ENCODE measurements at places on chromosomes 1 and 21.
A peak's percentile ranks its signal among the peaks of the same experiment; 100 is the strongest.

DNA sequence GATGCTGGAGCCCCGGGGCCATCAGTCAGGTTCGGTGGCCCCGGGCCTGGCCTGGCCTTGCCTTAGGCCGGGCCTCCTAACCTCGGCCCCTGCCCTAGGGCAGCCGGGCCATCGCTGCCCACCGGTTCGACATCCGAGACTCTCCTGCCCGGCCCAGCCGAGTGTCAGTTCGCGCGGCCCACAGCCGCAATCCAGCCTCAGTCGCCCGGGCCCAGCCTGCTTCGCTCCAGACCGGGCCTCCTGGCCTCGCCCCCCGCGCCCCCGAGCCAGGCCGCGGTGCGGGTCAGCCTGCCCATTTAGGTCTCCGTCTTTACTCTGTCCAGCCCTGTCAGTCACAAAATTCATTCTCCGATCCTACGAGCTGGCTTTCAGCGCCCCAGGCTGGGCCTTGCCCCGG is 777 bp downstream of the LRRC41 start:
- DNase-seq, result peak; percentile 28

DNA sequence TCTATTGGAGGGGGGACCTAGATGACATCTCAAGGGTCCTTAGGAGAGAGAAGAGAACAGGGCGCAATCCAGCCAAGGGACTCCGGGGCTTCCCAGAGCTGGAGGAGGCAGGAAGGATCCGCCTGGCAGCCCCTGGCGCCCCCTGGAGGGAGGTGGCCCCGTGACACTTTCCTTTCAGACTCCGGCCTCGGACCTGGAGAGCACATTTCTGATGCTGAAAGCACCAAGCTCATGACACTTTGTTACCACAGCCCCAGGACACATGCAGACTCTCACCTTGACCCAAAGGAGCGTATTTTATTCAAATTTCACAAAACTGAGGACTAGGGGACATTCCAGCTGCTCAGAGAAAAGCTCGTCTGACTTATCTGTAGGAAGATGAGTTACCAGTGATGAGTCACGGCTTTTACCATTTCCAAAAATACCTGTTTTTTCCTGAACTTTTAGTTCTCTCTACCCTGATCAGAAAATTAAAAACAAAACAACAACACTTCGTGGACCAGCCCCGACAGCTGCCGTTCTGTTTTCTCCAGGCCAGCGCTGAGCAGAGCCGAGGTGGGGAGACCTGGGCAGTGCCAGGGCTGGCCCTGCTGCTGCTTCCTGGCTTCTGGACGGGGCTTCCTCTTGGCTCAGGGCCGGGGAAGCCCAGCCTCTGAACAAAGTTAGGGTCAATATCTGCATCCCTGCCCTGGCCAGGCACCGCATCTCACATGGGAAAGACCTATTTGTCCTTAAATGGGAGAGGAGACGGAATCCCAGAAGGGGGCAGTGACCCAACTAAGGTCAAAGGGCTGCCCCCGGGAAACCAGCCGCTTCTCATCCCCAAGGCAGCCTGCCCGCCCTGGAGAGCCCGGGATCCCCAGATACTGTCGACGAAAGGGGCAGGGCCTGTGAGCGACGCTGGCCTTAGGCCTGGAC is 21.6 kb upstream of the POFUT2 start:
- DNase-seq, result no peak

DNA sequence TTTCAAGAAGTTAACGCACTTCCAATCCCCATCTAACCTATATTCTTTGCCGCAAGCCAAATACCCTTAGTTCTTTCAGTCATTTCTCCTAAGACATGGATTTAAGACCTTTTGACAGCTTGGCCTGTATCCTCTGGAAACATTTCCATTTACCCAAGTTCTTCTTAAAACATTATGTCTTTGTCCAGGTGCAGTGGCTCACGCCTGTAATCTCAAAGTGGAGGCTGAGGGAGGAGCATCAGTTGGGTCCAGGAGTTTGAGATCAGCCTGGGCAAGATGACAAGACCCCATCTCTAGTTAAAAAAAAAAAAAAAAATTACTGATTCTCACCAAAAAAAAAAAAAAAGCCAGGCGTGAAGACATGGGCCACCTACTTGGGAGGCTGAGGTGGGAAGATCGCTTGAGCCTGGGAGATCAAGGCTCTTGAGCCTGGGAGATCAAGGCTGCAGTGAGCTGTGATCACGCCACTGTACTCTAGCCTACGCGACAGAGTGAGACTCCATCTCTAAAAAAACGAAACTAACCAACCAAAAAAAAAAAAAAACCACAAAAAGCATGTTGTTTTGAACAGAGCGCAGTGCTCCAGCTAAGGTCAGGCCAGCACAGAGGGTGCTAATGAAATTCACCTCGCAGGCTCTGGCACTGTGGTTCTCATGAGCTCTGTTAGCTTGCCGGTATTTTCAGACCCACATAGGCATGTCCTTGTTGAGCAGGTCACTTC is 36.0 kb downstream of the NUAK2 start:
- DNase-seq, result peak; percentile 27

DNA sequence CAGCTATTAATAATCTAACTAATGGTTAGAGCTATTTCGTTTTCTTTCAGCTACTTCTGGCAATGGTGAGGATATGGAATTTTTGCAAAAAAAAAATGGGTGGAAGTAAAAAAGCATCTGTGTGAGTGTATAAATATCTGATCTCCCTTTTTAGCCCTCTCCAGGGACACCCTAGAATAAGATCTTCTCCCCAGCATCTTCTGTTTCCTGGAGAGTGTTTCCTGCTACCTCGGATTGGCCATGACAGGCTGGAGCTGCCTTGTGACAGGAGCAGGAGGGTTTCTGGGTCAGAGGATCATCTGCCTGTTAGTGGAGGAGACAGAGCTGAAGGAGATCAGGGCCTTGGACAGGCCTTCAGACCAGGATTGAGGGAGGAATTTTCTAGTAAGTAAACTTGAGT is 23.8 kb downstream of the HSD3B2 start:
- DNase-seq, result no peak

- no peak for DNase-seq
Measured at GRCh38 chr21:31521515-31521914, 138.0 kb upstream of the SOD1 start.

DNA sequence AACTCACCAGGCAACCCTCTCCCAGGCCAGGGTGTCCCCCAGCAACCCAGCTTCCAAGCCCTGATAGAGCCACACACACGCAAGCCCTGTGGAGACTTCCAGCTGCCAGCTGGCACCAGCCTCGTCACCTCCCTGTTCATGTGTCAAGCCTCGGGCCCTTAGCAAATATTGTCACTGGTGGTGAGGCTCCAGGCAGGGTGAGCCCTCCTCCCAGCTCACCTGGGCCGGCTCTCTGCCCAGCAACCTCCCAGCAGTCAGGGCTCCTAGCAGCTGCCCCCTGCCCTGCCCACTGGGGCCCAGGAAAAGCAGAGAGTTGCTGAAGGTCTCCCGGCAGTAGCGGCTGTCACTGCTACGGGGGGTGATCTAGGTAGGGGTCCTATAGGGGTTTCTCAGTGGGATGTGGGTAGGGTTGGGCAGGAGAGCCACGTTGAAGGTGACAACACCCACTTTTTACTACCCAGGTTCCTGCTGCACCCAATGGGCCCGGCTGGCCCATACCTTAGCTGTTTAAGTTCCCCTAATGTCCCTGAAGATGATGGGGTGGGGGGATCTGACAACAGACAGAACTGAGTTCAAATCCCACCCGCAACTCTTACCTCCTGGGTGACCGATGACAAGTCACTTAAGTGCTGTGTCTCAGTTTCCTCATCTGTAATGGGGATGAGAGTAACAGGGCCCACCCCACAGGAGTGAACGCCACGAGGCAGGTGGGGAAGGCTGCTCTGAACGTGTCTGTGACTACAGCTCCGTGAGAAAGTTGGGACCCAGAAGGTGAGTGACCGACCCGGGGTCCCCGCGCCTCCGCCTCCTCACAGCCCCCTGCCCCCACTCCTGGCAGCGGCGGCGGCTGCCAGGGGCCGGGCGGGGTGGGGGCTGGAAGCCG is 678 bp downstream of the TTC39A start:
- DNase-seq, result no peak

- DNase-seq, result no peak
Measured at GRCh38 chr1:6117624-6118023, 62.5 kb downstream of the CHD5 start.

DNA sequence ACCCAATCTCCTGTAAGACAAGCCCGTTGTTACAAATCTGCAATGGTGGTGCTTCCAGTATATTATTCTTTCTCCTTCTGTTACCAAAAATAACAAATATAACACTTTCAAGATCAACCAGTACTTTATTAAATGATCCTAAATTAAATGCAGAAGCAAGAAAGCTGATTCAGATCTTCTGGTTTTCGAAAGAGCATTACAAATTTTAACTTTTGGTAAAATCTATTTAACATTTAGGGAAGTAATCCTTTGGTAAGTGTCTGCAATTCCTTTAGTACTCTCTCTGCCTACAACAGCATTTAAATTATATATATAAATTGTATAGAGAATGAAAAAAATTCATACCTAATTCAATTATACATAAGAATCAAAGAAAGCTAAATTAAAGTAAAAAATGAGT is 198.6 kb upstream of the HMCN1 start:
- DNase-seq, result no peak

DNA sequence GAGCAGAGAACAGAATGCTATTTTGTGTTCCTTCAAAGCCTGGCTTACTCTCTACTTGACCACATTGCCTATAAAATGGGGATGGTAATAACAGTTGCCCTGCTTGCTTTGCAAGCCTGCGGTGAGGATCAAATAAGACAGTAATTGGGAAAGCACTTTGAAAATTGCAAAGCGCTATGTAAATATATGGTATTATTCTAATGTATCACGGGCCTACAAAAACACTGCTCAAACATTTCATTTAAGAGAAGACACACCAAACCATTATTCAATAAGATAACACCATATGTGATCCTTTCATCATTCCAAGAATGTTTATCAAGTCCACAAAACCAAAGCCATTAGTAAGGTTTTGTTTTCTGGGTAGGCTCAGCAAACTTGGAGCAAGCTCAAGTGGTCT is 208.4 kb downstream of the ROR1 start:
- DNase-seq, result no peak

DNA sequence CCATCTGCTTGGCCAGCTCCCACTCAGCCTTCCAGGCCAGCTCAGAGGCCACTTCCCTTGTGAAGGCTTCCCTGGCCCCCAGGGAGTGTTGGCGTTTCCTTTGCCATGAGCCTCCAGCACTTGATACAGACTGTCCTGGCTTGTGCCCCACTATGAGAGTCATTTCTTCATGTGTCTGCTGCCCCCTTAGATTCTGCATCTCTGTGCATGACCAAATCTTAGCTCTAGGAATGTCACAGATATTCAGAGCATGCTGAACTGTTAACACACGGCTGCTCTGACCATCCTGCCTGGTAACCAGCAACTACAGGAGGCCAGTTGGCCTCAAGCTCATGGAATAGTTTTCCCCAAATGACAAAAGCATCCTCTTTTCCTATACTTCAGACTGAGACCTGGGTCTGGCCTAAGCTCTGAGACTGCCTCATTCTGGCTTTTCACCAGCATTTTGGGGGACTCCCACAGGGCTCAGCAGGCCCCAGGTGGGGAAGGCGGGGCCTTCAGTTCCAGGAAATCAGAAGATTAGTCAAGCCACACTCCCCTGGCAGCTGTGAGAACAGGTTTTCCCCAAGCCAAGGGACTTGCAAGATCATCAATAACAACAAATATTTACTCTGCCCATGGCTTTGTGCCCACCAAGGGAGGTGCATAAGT is 182.6 kb upstream of the EDN2 start:
- peak; percentile 69 for DNase-seq

- no peak for DNase-seq
Measured at GRCh38 chr1:17535300-17535936, 4.1 kb upstream of the ARHGEF10L start.

GRCh38 chr1:210407207-210407886 is 78.6 kb downstream of the HHAT start:
- DNase-seq, result peak; percentile 45

DNA sequence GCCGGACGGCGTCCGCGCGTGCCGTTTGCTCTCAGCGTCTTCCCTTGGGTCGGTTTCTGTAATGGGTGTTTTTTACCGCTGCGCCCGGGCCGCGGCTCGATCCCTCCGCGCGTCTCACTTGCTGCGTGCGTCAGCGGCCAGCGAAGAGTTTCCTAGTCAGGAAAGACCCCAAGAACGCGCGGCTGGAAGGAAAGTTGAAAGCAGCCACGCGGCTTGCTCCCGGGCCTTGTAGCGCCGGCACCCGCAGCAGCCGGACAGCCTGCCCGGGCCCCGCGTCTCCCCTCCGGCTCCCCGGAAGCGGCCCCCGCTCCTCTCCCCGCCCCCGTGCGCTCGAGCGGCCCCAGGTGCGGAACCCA is 159.8 kb downstream of the RUNX1 start:
- peak; percentile 38 for DNase-seq

GRCh38 chr1:169103002-169103401 is 3.5 kb upstream of the ATP1B1 start:
- DNase-seq, result no peak

DNA sequence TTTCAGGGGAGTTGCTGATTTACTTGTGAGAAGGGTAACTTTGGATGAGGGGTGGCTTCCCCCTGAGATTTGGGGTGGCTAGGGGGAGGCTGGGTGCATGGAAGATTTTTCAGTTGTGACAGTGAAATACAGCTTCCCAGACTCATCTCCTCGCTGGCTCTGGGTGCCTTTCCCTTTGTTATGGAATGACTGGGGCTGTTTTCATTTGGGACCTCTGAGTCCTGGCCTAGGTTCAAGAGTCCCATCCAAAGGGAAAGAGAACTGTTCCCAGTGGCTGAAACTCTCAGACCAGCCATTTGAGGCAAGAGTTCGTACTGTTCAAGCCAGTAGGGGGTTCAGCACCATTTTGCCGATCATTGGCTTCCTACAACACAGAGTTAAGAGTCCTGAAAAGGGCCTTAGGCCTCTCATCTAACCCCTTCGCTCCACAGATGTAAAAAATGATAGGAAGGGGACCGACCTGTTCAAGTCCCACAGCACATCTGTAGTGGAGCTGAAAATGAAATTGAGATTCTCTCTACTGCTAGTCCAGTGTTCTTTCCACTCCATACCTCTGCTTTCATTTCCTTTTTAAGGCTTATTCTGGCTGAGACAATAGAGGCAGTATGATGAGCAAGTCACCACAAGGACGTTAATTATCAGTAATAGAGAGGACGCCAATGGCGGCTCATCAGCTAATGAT is 958 bp downstream of the DDR2 start:
- DNase-seq, result no peak

Measured in stimulated activated CD8-positive, alpha-beta memory T cell treated with anti-CD3 and anti-CD28 coated beads, Interleukin-7, amount 100 ng/mL, for 4 hours (primary cell).